ENCODE measurements at places on chromosomes 2 and 18. TPM values are rescaled to one million over a fixed set of nuclear protein-coding genes. Genes with fewer than 3 reads are reported as not detected.

DNA sequence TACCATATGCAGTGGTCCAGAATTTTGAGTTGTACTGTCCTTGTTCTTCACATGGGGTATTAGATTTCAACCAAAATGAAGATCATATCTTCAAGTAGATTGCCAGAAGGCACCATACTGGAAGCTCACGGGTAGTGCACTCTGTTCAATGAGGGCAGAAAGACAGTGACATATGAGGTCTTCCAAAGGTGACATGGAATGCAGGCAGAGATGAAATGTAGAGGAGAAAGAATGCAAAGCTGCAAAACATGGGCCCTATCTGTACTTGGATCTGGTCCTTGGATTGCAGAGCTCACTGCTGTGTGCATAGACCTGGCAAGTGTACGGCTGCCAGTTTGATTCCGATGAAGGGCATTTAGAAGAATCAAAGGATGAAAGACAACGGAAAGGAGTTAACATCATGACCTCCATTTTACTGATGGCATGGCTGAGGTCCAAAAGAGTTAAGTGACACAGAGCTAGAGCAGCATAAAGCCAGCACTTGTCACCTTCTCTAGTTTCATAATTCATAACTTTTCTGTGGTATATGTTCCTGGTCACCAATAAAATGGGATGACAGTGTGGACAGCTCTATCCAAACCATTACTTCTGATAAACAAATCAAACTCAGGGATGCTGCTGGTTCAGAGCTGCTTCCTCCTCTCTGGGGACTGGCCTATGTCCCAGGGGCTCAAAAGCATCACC, 64.7 kb downstream of the BCL2 start:
- DNase-seq: no peak

Gene UNC80
- 1.6 TPM for total RNA-seq

- no peak for DNase-seq
Observed at GRCh38 chr2:197081294-197081693, 154.8 kb upstream of the PGAP1 start.

GRCh38 chr2:106053581-106053980, 140.5 kb downstream of the UXS1 start:
- no peak for DNase-seq

Gene ZNF804A
- total RNA-seq: 0.70 TPM

DNA sequence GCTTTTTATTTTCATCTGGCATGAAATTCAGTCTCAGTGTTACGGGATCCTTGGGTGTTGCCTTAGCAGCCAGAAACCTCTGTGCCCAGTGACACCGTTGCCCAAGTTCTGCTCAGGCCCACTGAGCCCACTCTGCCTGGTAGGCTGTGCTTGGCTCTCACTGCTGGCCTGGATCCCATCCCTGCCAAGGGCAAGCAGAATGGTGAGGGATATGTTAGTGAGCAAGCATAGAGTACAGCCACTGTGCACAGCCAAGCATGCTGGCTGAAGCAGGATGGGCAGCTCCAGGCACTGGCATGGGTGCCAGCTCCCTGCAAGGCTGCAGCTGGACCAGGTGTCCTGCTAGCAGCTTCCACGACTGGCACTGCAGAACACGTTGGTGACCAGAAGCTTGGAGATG, 194.7 kb upstream of the TFPI start:
- no peak for DNase-seq

Gene LRRTM4
- 1.4 TPM for total RNA-seq

DNA sequence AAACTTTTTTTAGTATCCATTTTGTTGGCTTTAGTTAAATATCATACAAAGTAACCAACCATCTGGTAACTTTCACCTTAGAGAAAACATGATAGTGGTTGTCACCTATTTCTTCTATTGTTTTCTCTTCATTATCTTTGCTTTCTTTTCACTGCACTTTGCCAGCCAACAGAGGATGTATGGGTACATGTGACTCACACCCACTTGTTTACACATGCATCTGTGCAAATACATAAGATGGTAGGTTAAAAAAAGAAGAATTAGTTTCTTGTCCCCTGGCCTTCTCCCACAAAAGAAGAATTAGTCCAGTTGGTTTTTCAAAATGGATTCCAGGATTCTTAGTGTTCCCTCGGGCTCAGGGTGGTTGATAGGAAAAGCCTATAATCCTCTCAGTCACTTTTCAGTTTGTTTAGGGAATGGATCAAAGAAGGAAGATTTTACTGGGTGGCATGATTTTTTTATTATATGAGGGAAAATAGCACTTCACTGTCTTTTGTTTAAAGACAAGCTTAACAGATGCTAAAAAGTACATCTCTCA, 46.6 kb downstream of the CDK15 start:
- DNase-seq: no peak

DNA sequence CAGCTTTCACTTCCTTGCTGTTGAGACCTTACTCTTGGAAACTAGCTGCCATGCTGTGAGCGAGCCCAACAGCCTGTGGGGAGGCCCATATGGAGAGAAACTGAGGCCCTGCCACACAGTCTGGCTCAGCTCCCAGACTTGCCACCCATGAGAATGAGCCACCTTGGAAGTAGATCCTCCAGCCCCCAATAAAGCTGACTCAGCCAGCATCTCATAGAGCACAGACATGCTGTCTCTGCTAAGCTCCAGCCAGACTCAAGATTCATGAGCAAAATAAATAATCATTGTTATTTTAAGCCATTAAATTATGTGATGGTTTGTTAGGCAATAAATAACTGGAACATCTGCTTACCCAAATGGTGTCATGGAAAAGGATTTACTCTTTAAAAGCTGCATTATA, 53.6 kb upstream of the DDX18 start:
- DNase-seq: no peak

Gene CYRIA
- total RNA-seq: 3.5 TPM
